ENCODE measurements at places on chromosomes 2 and 18.

DNA sequence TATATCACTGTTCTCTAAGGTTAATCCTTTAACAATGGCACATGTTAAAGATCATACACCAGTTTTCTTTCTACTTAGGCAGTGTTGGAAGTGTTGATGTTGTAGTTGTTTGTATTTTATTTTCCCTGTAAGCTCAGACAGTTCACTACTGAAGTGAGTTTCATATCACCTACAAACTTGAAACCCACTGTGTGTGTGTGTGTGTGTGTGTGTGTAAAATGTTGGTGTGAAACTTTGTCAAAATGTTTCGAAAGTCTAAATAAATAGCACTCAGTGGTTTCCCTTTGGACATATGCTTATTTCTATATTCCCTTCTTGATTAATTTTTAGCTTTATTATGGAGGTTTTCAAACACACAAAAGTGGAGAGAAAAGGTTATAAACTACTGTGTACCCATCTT is 79.8 kb upstream of the CAVIN2 start:
- no peak for DNase-seq

- DNase-seq, result no peak
Observed at GRCh38 chr18:48851599-48851960, 99.2 kb downstream of the SMAD7 start.

DNA sequence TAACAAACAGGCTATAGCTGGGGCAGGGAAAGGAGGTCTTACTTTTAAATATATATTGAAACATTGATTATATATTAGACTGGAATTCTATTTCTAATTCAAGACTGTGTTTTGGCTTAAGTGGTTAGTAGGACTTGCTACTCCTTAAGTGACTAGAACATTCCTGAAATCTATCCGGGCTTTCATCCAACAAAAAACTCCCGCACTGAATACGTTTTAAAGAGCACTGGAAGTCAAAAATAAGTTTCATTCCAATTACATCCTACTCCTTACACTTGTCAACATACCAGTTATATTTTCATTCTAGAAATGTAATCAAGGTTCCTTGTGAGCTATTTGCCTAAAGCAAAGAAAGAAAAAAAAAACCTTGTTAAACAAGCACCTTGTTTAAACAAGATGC is 204.6 kb downstream of the SP3 start:
- no peak for DNase-seq

GRCh38 chr2:134177351-134177931 is 76.4 kb upstream of the MGAT5 start:
- DNase-seq, result no peak

Measured in NCI-H446 treated with DMSO at 0.1 percent for 48 hours (cell line).